ENCODE measurements at places on chromosomes 12 and 14.
A peak's percentile ranks its signal among the peaks of the same experiment; 100 is the strongest.

DNA sequence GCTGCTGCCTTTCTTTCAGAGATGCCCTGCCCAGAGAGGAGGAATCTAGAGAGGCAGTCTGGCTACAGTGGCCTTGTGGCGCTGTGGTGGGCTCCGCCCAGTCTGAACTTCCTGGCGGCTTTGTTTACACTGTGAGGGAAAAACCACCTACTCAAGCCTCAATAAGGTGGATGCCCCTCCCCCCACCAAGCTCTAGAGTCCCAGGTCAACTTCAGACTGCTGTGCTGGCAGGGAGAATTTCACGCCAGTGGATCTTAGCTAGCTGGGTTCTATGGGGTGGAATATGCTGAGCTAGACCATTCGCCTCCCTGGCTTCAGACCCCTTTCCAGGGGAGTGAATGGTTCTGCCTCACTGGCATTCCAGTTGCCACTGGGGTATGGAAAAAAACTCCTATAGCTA is 25.6 kb downstream of the SPATA7 start:
- DNase-seq = no peak

- DNase-seq = no peak
Observed at GRCh38 chr12:75505706-75506312, 5.6 kb downstream of the KRR1 start.

- DNase-seq = no peak
Observed at GRCh38 chr12:19588951-19589350, 149.7 kb downstream of the AEBP2 start.

GRCh38 chr12:92133171-92133570 is 12.5 kb downstream of the BTG1 start:
- no peak for DNase-seq

- no peak for DNase-seq
Observed at GRCh38 chr14:71388862-71389261, 481.6 kb downstream of the PCNX1 start.

GRCh38 chr12:131982041-131982440 is 32.3 kb downstream of the EP400 start:
- DNase-seq = no peak

DNA sequence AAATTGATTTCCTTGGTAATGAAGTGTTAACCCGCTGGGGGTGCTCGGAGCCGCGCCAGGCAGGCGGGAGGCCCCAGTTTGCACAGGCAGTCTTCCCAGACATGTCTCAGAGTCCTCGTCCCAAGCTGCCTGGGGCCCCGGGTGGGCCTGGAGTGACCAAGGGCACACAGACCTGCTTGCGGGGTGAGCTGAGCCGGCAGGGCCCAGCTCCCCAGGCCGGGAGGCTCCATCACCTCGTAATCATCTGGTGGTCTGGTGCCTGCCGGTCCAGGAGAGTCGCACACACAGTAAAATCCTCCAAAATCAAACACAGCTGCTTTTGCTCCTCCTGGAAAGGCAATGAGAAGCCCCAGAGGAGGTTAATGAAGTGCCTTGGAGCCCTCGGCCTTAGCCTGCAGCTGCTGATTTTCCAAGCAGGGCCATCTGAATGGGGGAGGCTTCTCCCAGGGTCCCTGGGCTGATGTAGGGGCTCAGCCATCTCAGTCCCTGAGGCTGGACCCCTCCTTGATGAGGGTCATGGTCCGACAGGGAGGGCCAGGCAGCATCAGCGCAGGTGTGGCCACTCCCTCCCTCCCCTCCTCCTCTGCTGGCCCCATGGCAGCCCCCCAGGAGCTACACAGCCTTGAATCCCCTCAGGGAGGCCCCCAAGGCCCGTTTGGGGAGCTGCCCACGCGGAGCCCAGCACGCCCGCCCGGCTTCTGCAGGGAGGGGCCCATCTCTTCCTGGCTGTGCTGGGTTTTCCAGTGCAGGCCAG is 39.4 kb upstream of the FBRSL1 start:
- no peak for DNase-seq

- no peak for DNase-seq
Observed at GRCh38 chr14:88255196-88255595, 67.9 kb downstream of the KCNK10 start.

- no peak for DNase-seq
Observed at GRCh38 chr12:108349278-108349688, 10.2 kb upstream of the CMKLR1 start.

DNA sequence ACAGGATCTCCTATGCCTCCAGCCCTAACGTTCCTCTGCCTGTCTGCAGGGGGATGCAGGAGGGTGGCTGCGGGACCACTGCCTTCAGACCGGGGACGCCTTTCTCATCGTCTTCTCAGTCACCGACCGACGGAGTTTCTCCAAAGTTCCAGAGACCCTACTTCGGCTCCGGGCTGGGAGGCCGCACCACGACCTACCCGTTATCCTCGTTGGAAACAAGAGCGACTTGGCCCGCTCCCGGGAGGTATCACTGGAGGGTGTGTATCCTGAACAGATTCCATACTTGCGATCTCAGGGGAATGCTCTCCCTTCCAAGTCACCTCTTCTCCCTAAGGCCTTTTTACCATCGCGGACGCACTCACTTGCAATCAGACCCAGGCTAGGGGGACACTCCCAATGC is 3.0 kb downstream of the REM2 start:
- DNase-seq = no peak

DNA sequence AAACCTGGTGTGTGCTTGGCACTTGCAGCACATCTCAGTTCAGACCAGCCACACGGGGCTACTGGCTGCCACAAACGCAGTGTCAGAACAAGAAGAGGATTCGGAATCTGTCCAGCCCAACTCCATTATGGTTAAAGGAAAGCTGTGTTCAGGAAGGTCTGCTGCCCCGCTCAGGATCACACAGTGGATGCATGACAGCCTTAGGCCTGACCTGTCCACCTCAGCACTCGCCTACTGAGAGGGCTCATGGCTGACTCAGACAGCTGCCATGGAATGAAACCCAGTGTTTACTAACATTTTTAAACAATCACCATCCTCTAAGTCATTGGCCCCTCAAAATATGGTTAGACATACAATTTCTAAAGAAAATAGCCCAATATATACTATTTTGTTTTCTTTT is 5.6 kb upstream of the NIN start:
- DNase-seq = no peak

GRCh38 chr14:96914571-96915128 is 117.5 kb downstream of the VRK1 start:
- no peak for DNase-seq

DNA sequence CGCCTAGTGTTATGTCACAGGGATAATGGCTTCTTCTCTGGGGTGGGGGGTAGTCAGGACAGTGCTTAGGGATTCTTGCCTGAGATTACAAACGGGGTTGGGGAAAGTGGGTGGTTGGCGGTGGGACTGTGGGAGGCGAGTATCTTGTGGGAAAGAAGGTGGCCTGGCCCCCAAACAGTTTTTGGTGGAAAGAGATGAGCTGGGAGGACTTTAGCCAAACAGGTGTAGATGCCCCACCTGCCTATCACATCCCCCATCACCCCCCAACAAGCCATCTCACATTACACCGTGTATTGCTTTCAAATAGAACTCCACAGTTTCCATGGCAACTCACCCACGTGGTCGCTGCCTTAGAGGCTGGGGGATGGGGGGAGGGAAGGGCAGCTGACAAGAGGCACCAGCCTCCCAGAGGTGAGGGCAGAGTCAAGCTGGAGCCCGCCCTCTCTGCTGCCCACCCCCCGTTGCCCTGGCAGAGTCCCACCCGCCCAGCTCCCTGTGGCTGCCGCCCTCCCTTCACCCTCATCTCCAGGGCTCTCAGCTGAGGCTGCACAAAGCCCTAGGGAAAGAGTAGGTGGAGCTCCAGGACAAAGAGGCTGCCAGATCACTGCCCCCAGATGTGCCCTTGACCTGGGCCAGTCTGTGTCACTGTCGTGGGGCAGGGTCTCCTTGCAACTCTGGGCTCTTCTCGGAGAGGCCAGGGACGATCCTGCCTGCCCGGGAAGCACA is 98.3 kb downstream of the LRRC74A start:
- no peak for DNase-seq

- DNase-seq = peak; percentile 6
Observed at GRCh38 chr14:67411820-67412421, at the start of gene PLEK2. Gene PLEK2 (minus strand): TSS chr14:67412165. CDS start chr14:67412059, 106 bp downstream.

GRCh38 chr12:76183459-76184186 is 99.1 kb upstream of the NAP1L1 start:
- no peak for DNase-seq

DNA sequence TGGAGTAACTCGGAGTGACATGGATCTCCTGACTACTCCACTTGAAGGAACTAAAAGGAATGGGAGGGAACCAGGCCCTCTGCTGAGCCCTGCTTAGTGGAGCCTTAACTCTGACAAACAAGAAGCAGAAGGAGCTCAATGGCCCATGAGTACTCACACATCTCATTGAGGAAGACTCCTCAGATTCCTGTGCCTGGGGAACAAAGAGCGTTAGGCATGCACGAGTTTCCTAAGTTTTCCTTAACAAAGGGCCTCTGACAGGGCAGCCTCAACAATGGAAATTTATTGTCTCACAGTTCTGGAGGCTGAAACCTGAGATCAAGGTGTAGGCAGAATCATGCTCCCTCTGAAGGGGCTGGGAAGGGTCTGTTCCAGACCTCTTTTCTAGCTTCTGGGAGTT is 185.7 kb upstream of the NTF3 start:
- no peak for DNase-seq

DNA sequence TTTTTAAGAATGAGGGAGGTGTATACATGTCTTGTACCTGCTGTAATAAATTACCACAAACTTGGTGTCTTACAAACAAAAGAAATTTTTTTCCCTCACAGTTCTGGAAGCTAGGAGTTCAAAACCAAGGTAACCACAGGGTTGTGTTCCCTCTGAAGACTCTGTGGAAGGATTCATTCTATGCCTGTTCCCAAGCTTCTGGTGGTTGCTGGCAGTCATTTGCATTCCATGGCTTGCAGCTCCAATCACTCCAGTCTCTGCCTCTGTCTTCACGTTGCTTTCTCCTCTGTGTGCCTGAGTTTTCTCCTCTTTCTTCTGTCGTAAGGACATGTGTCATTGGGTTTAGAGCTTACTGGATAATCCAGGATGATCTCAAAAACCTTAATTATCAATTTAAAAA is 15.4 kb upstream of the ZNF641 start:
- no peak for DNase-seq

- no peak for DNase-seq
Observed at GRCh38 chr14:75068294-75069120, 934 bp upstream of the ZC2HC1C start.

DNA sequence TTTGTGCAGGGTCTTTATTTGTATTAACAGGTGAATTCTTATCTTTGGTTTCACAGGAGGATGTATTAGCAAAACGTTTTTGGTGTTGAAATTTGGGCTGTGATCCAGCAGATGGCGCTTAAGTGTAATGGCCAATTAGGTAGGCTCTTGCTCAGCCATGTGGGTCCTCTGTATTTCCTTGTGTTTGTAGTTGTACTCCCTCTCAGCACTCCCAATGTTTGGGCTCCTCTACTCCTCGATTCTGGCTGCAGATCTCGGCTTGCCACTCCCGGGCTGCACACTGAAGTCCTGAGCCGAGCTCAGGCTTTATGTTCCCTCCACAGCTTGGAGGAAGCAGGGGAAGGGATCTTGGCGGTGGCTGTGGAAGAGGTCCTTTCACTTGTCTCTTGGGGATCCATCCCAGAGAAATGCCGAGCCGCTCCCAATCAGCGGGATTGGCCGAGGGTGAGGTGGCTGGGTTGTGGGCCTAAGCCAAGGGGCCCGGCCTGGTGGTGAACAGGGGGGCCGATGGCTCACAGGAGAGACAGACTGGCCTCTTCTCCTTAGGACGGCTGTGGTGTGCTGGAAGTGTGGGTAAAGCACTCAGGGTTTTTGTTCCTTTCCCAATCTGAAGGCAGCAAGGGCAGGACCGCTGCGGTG is 133.7 kb downstream of the AEBP2 start:
- DNase-seq = no peak

DNA sequence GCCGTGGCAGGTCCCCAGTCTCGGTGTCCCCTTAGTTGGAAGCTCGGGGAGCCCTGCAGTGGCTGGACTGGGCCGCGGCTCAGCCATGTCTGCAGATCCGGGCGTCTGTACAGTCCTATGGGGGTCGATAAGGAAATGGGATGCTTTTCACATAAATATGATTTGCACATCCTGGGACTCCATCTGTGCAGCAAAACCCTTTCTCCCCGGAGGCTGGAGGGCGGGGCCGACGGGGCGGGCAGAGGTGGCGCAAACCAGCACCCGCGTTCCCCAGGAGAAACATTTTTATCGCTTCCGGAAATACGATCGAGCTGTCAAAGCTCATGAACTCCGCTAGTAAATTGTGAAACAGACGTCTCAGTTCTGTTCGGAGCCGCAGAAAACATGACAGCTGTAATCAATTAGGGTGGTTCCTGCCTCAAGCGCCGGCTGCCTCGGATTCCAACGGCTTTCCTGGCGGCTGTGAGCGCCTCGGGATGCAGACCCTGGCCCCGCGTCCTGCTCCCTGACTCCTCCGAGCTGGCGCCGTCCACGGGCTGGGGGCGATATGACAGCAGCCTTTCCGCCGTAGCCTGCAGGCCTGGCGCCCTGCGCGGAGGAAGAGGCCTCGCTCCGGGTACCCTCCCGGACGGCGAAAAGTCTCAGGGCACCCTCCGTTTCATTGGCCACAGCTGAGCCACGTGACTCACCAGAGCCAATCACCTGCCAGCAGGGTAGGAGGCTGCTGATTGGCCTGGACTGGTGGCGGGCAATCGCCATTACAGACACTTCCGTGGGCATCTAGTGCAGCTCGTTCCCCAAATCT is 23.0 kb downstream of the DIO3 start:
- DNase-seq = no peak

DNA sequence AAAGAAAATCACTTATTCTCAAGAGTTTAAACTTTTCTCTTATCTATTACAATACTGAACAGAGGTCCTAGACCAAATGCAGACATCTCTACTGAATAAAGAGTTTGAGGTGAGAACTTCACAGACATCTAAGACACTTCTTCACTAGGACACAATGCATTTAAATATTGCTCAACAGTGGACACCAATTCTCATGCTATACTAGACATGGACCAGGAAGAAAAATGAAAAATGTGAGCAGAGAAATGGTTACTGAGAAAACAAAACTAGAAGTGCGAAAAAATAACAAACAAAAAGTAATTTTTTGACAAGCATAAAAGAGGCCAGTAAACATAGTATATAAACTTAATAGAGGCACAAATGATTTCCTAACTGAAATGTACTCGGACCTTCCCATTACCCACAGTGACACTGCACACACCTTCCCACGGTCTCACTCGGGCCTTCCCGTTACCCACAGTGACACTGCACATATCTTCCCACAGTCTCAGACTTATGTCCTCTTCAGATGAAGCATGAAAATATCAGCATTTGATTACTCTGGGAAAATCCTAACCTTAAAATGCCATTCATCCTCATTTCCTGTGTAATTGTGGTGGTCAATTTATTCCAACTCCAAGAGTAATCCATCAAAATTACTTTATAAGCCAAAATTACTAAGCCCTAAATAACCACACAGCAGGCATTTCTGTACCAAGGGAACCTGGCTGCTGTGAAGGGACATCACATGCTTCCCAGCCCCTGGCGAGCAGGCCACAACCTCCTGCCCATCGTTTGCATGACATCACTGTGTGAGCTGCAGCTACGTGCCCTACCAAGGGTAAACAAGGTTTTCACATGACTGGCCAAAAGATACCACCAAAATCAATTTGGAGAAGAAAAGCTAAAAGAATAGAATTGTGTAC is 6.4 kb downstream of the SLC15A4 start:
- no peak for DNase-seq

GRCh38 chr12:69671597-69671996 is 27.5 kb downstream of the BEST3 start:
- no peak for DNase-seq

- no peak for DNase-seq
Observed at GRCh38 chr14:90722590-90722989, 93.6 kb downstream of the TTC7B start.
